Stimulated activated CD8-positive, alpha-beta memory T cell treated with anti-CD3 and anti-CD28 coated beads, Interleukin-2, amount 100 ng/mL, for 1 hour (primary cell): ENCODE measurements at places on chromosomes 16 and 17.

GRCh38 chr16:87671715-87672270 is 69.5 kb downstream of the JPH3 start:
- DNase-seq, result no peak

DNA sequence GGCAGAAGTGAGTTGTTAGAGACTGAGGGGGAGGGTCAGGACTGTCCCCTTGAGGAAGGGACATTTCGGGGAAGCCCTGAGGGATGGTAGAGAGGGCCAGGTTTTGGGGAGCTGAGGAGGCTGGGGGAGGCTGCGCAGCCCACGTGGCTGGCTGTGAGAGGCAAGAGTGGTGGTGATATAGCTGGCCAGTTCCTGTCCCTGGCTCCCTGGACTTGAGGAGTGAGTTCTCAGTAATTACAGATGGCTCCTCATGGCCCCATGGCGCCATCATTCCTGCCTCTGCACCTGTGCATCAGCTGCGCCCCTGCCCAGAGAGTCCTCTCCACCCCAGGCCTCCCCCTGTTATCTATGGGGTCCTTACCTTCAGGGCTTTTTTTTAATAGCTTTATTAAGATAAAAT is 30.3 kb downstream of the MPRIP start:
- DNase-seq, result no peak

DNA sequence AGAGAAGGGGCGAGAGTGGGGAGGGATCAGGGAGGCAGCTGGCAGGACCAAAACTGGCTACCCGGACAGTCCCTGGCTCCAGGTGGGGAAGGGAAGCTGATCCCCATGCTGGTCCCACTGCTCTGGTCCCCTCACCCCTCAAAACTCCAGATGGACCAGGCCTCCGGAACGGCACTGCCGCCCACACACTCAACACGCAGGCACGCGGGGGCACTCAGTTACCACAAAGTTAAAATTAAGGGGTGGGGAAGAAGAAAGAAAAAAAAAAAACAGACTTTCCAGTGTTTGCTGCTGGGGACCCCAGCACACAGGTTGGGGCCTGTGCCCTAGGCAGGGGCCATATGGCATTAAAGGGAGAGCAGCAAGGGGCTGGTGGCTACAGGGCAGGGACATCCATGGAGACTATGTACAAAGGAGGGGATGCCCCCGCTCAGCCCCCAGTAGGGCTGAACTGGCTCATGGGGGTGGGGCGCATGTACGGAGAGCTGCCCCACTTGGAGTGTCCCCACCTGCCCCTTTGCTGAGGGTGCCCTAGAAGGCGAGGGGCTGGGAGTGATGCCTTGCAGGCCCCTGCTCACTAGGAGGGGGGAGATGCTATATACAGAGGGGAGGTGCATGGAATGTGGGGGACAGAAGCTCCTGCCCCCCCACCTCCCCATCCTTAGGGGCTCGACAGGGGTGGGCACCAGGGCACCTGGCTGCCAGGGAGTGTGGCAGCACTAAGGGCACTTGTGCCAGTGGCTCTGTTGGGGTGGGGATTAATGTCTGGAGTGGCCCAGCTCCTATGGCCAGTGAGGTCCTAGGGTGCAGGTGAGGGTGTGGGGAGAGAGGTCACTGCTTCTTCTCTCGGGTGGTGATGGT is 5.6 kb downstream of the TP53I13 start:
- DNase-seq, result no peak

GRCh38 chr17:34719569-34719968 is 140.2 kb downstream of the TMEM132E start:
- DNase-seq, result no peak

- no peak for DNase-seq
Measured at GRCh38 chr17:9971991-9972390, 66.9 kb upstream of the RCVRN start.

GRCh38 chr17:60134396-60135150 is 15.2 kb upstream of the CA4 start:
- DNase-seq, result no peak

GRCh38 chr17:21105064-21105894 is 21.5 kb upstream of the DHRS7B start:
- DNase-seq, result no peak

DNA sequence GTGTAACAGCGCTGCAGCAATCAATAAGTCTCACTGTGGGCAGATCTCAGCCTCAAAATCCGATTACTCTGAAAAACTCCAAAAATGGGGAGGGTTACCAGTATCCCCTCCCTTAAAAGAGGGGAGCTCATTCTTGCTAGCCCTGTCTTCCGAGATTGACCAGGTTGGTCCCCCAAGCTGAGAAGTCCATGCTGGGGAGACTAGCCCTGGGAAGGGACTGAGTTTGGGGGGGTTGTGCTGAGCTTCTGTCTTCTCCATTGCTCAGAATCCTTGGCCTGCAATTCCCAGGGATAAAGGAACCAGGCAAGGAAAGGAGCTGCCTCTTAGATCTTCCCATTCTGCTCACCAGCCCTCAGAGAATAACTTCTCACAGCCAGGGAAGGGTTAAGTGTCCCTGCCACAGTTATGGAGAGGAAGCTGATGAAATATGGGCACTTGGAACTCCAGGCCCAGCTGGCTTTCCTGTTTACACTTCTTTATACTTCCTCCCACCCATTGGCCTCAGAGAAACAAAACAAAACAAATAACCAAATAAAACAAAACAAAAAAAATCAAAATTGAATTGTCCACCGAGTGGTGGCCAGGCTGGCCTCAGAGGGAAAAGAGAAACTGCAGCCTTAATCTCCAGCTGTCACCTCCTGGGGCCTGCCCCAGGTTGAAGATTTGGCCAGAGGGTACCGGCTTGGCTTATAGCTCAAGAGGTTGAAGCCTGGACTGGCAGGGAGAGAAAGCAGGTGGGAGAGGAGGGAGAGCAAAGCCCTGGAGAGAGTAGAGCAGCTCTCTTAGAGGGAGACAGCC is 2.6 kb downstream of the HOXB3 start:
- no peak for DNase-seq

- no peak for DNase-seq
Measured at GRCh38 chr17:40538936-40539705, 26.2 kb downstream of the CCR7 start.

DNA sequence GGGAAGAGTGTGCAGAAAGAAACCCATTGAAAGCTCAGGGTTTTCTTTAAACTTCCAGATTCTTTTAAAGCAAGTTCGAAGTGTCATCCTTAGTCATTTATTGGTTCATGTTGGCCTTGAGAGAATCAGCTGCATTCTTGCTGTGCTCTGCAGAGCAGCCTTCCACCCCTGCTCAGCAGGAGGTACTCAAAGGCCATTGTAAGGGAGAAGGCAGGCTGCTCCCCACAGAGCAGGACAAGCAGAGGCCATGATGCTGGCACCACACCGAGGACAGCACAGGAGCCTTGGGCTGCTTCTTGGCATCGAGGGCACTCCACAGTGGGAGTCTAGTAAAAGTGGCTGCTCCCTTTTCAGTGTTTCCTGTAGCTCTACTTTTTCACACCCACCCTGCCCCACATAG is 29.6 kb downstream of the NMT1 start:
- DNase-seq, result no peak

GRCh38 chr16:51849715-51850114 is 697.2 kb downstream of the TOX3 start:
- no peak for DNase-seq

DNA sequence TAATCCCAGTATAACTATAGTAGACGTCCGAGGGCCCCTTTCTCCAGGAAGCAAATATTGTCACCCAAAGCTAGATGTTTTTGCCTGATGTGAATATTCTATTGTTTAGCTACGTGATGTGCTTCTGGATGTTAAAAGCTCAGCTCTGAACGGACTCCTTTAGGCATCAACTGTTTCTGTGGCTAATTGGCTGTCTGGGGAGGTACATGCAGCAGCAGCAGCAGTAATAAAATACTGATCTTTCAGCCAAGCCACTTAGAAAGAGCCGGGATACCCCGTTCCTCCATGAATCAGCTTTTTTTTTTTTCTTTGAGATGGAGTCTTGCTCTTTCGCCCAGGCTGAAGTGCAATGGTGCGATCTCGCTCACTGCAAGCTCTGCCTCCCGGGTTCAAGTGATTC is 43.0 kb downstream of the TRARG1 start:
- no peak for DNase-seq

GRCh38 chr16:59905131-59905530 is 1171.0 kb upstream of the GOT2 start:
- DNase-seq, result no peak

DNA sequence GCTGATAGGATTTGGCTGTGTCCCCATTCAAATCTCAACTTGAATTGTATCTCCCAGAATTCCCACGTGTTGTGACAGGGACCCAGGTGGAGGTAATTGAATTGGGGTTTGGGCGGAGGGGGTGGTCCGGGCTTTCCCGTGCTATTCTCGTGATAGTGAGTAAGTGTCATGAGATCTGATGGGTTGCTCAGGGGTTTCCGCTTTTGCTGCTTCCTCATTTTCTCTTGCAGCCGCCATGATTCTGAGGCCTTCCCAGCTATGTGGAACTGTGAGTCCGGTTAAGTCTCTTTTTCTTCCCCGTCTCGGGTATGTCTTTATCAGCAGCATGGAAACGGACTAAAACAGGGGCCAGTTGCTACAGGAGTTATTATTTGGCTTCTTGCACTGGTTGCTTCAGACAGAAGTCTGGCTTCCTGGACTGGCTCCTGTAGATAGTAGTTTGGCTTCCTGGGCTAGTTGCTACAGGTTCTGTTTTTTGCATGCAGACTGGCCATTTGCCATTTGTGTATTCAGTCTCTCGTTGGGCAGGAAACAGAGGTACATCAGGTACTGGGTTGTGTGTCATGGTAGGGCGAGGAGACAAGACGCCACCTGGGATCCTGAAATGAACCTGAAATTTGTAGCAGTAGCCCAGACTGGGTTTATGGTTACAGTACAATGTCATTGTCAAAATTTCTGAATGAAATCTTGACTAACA is 32.6 kb downstream of the CNTNAP4 start:
- DNase-seq, result no peak

GRCh38 chr16:24853830-24854229 is 8.1 kb downstream of the SLC5A11 start:
- no peak for DNase-seq

GRCh38 chr17:51200295-51200694 is 34.1 kb downstream of the NME2 start:
- no peak for DNase-seq

DNA sequence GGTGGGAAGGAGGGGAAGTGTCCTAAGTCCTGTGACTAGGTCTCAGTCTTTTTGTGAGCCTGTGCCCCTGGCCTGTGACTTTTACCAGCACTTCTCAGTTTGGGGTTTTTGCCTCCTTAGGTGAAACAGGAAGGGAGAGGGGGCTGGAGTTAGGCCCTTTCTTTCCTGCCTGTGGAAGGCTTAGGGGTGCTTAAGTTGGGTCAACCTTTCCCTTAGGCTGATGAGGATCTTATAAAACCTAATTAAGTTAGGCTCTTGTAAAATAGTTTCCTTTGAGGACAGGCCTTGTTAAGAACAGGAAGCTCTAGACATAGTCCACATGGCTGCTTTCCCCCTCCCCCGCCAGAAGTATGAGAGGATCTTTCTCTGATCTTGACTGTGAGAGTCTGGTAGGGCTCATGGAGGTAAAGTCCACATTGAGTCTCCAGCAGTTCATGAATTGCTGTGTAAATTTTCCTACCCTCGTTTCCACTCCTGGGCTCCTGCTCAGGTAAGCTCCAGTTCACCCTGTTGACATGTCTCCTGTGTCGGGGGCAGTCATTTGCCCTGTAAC is 17.0 kb upstream of the DNASE1 start:
- DNase-seq, result no peak
